Stimulated activated CD4-positive, alpha-beta T cell treated with anti-CD3 and anti-CD28 coated beads, Interleukin-1b, Interleukin-23, amount 100 ng/mL, for 24 hours (primary cell): ENCODE measurements at places on chromosomes 6 and 20.
A peak's percentile ranks its signal among the peaks of the same experiment; 100 is the strongest.

DNA sequence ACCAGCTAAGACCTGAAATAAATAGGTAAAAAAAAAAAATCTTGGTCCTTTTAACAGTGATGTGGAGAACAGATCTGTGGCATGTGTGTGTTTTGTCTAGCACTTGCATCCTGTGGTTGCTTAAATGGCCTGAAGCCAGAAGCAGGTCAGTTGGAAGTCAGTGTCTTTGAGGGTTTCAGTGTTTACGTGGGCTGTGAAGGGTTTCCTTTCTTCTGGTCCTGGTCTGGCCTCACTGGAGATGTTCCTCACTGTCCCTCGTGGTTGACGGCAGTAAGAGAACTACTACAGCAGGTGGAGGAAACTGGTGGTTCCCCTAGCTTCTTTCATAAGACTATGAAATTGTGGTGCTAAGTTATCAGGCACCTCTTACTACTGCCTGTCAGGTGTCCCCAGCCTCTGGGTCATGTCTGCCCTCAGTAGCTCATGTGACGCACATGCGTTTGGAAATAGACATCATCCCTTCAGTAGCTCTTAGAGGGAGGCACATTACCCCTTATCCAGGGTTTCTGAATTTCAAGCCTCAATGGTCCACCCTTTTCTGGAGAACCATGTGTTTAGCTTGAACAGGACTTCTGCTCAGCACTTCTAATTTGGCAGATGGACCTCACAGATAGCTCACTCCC, 59.4 kb upstream of the SCP2D1 start:
- no peak for DNase-seq

DNA sequence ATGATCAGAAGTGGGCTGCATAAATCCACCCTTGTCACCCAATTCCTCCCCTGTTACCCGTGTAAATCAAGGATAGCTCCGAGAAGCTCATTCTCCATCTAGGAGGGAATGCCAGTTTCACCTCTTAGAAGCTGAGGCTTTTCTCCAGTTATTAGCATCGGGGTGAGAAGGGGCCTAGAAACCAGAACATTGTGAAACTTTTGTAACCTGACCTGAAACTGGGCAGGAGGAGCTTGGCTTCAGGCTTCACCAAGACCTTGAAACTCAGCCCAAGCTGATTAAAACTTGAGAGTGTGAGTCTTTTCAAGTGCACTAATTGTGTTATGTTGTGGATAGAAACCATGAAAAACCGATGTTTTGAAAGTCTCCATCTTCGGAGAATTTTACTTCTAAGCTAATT, 103.1 kb downstream of the BMP2 start:
- DNase-seq = no peak

DNA sequence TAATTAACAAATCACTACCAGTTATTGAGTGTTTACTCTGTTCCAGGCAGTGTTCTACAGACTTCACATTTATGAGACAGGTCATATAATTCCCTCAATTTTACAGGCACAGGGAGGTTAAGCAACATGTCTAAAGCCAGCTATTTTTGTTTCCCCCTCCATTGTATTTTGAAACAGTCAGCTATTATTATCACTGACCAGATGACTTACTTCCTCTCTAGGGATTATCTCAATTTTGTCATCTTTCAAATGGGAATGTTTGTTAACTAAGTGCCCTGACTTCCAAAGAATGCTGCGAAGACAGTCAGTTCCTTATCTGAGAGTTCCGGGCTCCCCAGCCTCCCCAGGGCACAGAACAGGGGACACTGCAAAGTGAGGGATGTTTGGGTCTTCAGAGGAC, 5.6 kb upstream of the CNPY3 start:
- DNase-seq = no peak

GRCh38 chr20:46013829-46014516, 5.3 kb downstream of the MMP9 start:
- DNase-seq = peak; percentile 56

DNA sequence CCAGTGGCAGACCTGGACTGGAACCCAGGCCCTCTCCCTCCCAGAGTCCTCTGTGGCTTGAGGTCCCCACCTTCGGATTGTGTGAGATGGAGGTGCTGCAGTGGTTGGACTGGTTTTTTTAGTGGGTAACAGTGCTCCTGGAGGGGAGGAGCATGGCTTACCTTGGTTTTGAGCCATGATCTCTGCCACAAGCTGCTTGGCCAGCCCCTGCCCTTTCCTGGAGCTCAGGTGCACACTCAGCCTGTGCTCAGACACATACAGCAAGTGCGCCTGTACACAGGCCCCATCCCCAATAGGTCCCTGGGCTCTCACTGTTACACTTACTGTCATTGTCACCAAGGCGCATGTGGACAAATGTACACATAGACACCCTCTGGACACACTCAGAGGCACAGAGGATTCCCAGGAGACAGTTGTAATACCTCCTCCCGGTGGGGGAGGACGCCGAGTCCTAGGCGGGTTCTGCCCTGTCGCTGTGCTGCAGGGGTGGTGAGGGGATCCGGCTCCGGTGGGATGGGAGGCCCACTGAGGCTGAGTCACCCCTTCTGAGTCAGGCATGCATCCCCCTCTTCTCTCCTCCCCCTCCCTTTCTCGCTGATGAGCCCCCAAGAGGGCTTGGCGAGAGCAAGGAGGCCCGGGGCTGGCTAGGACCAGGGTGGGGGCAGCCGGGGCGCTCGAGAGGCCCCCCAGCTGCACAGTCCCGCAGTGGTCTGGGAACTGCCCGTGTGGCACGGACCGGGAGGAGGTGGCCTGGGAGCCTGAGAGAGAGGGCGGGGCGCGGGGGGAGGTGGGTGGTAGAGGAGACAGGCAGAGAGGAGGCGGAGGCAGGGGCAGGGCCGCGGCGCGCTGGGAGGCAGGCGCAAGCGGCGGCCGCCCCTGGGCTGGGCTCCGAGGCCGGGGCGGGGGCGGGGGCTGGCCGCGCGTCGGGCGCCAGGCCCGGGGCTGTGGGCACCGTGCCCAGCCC, 522 bp upstream of the EPB41L1 start:
- no peak for DNase-seq

DNA sequence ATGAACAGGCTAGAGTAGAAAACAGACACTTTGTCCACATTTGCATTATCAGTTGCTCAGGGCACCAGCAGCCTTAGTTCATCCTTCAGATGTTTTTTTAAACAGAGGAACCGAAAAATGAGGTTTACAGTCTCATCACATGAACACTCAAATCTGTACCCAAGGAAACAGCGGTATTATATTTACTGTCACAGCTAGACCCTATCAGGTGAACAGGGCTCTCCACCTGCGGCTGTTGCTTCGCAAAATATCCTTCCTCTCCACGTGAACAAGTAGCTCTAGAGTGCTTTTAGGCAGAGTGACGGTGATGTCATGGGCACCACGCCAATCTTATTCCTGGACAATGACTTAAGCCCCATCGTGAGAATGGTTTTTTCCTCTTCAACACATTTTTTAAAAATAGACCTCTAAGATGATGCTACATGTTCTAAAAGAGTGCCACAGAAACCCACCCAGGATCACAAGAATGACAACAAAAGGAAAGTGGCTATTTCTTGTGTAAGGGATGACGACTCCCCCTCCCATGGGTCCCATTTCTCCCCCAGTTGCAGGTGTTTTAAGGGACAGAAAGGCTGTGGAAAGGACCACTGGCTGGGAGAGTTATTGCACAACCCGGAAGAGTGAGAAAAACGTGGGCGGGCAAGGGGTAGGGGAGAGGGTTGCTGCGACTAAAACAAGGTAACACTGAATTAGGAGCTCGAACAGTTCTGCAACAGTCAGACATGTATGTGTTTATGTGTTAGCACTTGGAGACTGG, 77.7 kb downstream of the EFHC1 start:
- no peak for DNase-seq

DNA sequence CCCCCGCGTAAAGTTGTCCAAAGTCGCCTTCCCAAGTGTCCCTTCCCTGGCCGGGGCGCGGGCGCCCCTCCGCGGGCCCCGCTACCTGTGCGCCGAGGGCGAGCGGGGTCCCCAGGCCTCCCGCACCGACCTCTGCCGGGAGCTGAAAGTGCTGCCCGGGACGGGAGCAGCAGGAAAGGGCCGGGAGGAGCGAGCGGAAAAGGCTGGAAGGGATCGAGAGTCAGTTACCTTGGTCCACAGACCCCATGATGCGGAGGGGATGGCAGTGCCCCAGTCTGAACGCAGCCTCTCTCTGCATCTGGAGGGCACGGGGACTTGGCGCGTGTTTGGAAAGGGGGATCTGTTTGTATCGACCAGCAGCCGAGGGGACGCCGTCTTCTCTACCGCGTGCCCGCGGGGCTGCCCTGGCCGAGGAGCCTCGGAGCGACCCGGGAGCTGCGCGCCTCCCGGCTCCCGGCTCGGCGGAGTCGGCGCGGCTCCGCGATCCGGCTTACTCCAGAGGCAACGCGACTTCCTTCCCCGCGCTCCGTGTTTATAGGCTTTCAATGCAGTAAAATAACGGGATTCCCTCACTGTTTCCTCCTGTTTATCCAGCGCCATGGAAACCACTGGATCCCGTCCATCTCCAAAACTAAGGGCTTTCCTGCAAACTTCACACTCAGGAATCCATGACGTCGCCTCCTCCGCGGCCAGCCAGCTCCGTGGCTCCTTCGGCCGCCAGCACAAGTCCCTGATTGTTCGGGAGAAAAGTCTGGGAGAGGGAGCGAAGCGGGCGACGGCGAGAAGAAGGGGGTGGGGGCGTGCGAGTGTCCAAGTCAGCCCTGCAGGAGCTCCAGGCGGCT, 20.0 kb upstream of the NFATC2 start:
- DNase-seq = no peak

- DNase-seq = no peak
Observed at GRCh38 chr6:160678744-160679401, 14.8 kb upstream of the LPA start.

- no peak for DNase-seq
Observed at GRCh38 chr6:33317419-33317668, 200 bp downstream of the ZBTB22 start.

DNA sequence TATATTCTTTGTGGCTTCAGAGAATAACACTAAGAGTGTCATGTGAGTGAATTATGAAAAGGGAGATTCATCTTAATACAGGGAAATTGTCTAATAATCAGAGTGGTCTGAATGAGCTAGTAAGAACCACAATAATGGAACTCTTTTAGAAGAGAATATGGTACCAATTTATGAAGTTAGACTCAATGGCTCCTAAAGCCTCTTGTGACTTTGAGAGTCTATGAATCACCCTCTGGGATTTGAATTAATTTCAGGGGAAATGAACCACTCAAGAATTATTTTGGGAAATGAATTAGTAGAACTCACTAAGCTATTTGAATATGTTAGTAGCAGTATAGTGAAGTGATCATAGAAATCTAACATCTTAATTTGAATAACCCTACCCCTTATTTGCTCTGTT, 14.3 kb downstream of the PCMT1 start:
- no peak for DNase-seq

DNA sequence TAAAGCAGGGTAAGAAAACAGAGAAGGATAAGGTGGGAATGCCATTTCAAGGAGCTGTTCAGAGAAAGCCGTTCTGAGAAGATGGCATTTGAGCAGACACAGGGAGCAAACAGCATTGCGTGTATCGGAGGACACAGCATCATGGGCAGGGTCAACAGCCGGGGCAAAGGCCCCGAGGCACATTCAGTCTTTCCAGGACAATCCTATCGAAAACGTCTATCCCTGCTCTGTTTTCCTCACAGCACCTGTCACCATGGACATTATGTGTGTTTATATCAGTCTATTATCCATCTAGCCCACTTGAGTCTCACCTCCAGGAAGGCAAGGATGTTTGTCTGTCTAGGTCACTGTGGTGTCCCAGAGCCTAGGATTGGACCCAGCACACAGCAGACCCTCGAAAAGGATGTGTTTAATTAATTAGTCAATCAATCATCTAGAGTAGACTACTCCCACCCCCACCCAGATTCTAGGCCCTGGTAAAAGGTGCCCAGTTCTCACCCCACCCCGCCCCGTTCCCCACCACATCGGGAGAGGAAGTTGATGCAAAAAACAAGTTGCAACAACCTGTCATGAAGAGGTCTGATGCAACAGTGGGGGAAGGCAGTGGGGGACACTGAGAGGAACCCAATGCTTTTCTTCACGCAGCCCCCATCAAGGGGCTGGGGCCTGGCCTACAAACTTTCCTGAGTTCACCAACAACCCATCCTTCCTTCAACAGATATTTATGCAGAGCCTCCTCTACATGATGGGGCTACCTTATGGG, 66.6 kb downstream of the PREX1 start:
- no peak for DNase-seq

- DNase-seq = no peak
Observed at GRCh38 chr20:20037960-20038359, 14.3 kb downstream of the CRNKL1 start.

DNA sequence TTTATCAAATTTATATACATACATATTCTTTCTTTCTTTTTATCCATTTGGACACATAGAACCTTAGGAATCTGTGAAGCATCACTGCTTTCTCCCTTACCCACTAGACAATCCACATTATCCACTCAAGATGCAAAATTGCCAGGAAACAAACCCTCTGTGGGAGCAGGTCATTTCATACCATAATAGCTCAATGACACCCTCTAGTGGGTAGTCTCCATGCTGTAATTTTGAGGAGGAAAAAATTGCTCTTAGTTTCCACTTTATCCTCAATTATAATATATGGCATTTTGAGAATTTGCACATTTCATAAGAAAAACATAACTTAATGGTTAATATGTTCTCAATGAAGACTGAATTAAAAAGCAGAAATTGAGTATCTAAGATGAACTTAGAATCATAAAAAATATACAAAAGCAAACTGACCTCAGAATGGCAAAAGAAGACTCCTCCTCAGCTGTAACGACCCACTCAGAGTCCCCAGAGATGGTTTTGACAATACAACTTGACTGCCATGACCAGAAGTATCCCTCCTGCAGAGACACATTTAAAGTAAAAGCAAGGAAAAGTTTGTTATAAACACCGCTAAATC, 164.1 kb downstream of the FRK start:
- DNase-seq = no peak

- no peak for DNase-seq
Observed at GRCh38 chr6:128156321-128157111, 255.7 kb upstream of the THEMIS start.

- DNase-seq = no peak
Observed at GRCh38 chr6:143335865-143336264, 114.6 kb downstream of the ADAT2 start.

DNA sequence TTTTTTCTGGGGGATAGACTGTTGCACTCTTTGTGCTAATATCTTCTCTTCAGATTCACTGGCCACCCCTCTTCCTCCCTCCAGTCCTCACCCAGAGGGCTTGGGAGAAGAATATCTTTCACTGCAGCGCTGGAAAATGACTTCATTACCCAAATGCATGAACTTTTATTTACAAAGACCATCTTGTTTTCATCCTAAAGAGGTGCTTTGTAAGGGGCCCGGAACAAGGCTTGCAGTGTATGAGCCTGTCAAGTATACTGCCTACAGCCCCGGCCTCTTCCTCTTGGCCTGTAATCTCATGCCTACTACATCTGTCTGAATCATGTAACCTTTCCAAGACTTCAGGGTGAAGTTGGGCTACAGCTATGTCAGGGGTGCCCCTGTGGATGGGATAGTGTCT, 554 bp upstream of the LAMA4 start:
- no peak for DNase-seq

- DNase-seq = no peak
Observed at GRCh38 chr20:23340524-23340923, 10.1 kb upstream of the NXT1 start.

- no peak for DNase-seq
Observed at GRCh38 chr20:11193241-11193640, 519.4 kb upstream of the JAG1 start.
